ENCODE measurements at places on chromosomes 11 and 22.

DNA sequence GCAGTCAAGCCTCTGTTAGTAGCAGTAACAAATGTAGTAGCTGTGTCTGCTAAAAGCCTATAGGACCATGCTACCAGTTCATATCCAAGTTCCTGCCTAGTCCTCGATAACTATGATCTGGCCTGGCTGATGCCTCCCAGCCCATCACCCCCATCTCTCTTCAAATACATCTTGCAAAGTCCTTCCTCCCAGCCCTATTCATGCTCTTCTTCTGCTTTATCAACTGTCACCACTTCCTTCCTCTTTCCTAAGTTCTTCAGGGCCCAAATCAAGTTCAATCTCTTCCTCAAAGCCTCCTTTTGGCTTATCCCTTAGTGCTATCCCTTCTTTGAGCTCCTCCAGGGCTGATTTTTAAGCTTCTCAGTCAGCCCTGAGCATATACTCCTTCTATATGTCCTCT is 150.9 kb upstream of the THY1 start:
- DNase-seq = no peak

DNA sequence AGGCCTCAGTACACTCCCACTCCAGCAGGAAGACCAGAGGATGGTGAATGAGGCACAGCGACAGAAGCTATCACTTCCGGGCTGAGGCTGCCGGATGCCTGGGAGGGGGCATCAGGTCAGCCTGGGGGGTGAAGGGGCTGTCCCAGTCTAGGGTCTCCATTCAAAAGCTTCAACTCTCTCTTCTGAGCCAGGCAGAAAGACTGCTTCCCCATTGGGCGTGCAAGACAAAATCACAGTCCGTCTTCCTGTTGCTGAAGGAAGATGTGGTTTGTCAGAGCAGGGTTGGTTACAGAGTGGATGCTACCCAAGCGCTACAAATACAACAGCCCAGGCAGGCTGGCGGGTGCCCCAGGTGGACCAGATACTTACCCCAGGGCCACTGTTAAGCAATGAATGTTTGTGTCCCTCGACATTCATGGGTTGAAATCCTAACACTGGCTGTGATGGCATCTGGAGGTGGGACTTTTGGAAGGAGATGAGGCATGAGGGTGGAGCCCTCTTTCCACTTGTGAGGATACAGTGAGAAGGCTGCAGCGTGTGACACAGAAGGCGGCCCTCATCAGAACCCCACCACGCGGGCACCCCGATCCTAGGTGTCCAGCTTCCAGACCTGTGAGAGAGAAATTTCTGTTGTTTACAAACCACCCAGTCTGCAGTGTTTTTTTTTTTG is 12.0 kb downstream of the UPK3A start:
- DNase-seq = no peak

DNA sequence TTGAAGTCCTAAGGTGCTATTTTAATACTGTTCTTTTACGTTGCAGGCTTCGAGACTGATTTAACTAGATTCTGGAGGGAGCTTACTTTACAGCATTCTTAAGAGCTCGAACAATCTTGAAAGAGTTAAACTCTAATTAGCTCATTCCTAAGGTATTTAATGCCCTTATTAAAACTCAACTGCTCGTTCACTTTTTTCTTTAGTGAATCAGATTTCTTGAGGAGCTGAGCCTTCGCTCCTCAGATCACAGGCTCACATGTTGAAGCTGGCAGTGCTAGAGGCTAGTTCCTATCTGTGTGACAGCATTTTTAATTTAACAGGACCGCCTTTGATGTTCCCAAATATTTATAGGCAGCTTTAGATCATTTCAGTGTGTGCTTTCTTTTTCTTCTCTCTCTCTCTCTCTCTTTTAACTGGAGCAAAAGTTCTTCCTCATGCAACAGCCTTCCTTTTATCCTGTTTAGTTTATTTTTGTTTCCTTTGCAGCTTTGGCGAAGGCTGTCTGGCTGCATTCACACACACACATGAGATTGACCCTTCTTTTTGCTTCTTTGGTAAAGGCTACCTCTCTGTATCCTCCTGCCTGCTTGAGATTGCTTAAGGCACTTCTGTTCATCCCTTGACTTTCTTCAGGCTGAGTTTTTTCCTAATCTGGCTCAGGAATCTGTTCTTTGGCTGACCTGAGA is 21.0 kb downstream of the ZNRF3 start:
- no peak for DNase-seq

DNA sequence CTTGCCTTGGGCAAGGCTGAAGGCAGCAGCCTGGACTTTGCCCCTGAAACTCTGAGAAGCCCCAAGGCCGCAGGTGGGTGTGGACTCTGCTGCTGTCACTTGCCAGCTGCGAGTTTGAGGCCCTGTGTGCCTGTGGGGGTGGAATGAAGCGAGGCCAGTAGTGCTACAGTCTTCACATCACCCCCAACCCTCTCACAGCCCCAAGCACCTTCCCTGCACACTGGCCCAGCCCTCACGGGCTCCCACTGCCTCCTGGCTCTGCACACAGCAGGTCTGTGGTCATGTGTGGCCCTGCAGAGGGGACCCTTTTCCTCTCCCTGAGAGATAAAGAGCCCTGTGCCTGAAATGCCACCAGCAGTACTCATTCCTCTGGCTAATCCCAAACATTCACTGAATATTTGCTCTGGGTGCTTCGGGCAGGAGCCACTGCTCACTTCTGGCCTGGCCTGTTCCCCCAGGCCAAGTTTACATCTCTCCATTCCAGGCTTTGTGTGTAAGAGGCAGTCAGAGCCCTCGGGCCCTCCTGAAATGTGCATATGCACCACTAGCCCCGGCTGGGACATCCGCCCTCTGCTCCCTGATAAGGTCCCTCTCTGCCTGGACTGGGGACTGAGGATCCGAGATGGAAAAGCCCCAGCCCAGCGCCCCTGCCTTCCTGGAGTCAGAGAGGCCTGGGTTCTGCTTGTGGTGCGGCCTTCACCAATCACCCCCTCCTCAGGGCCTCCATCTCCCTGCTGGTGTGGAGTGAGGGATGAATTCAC is 17.7 kb downstream of the MGAT3 start:
- no peak for DNase-seq

DNA sequence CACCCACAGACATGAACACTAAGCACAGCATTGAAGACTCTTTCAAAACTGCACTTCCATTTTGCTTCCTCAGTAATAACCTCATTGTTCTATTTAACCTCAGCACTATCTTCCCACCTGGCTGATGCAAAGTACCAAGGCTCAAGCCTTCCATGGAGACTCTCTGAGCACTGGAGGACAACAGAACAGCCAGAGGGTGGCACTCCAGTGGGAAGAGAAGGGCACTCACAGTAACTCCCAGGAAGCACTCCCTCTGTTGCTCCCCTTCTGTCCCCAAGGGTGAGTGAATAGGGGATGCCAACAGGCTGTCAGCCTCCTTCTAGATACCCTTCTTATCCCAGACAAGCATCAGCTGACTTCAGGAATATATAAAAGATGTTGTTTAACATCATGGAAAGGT is 3.5 kb downstream of the ME3 start:
- no peak for DNase-seq

DNA sequence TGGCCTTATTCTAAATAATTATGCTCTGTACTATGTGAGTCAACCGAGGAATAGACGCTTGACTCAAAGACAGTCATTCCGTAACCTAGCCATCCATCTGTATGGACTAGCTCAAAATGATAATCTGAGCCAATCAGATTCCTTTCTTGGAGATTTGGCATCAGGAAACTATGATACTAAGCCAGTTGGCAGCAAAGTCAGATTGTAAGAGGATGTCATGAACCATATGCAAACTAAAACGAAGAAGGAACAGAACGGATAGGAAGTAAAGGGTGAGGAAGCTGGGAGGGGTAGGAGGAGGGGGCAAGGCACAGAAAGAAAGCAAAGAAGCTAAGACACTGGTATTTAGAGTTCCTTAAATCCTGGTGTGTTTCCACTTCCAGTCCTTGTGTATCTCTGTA is 10.7 kb upstream of the SESN3 start:
- DNase-seq = no peak

GRCh38 chr11:92796744-92797143 is 172.7 kb upstream of the MTNR1B start:
- no peak for DNase-seq

- DNase-seq = no peak
These were observed 71.6 kb downstream of the MYEOV start for GRCh38 chr11:69365558-69365957.

All from stimulated activated CD8-positive, alpha-beta memory T cell treated with anti-CD3 and anti-CD28 coated beads, Interleukin-2, amount 100 ng/mL, for 1 hour (primary cell).